Stromal cell of bone marrow (primary cell): ENCODE measurements at places on chromosomes 2 and 18.

DNA sequence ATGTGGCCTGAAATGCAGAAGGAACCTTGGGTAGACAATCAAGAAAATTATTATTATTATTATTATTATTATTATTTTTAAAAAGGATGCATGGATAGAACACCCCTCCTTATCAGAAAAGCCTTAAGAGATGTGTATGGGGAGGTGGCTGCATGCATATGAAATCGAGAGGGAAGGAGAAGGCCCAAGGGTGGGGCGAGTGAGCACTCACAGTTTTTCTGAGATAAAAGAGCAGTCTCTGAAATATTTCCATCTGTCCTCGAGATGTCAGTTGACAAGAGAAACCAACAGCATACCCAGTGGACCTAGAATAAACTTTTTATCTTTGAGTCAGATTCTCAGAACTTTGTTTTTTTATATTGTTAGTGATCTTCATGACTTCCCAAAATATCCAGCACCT is 282.9 kb downstream of the GPD2 start:
- no peak for DNase-seq

GRCh38 chr2:106160786-106161261 is 33.3 kb downstream of the UXS1 start:
- no peak for DNase-seq

GRCh38 chr2:86352727-86353221 is 15.3 kb upstream of the REEP1 start:
- DNase-seq = no peak

- DNase-seq = no peak
These were observed 83.9 kb upstream of the SIX2 start for GRCh38 chr2:45093181-45093580.

DNA sequence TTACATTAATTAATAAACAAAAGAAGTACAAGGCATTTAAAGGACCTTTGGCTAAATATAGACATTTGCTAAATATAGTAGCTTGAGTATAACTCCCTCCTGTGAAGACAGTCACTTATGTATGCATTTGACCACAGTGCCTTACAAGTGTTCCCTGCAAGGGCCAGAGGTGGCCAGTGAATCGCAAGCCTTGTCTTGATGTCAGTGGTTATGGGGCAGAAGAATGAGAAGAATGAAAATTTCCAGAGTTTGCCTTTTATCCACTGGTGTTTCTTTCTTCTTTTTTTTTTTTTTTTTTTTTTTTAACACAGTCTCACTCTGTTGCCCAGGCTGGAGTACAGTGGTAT is 1.8 kb downstream of the LRRFIP1 start:
- no peak for DNase-seq

- no peak for DNase-seq
These were observed 252.0 kb downstream of the FAM210A start for GRCh38 chr18:13474336-13474735.

GRCh38 chr2:76128622-76129021 is 417.9 kb upstream of the GCFC2 start:
- DNase-seq = no peak

- no peak for DNase-seq
These were observed 93.5 kb downstream of the UBE2E3 start for GRCh38 chr2:181073896-181074295.

DNA sequence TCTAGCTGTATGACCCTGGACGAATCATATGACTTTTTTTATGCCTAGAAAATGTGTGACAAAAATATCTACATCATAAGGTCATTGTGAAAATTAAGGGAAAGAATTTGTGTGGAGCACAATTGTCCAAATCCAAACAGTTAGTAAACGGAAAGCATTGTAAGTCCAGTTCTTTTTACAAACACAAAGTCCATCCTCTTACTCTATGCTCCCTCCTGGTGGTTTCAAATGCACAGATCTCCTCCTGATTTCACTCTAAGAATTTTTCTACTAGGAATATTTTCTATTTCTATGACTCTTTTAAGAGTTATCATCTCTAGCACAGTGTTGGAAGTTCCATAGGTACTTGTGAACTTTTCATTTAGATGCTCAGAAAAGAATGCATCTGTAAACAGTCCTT is 125.2 kb upstream of the ARL5A start:
- DNase-seq = no peak

- DNase-seq = no peak
These were observed 47.7 kb downstream of the RRM2 start for GRCh38 chr2:10170256-10170655.

- no peak for DNase-seq
These were observed 791.4 kb upstream of the FANCL start for GRCh38 chr2:59032499-59032898.
